Prostate gland (tissue), 2 donors: ENCODE measurements at places on chromosomes 12 and 14.

GRCh38 chr14:52840877-52841276 lies 49.5 kb upstream of the GNPNAT1 start:
- DNase-seq = no peak

- DNase-seq = no peak
These were observed 3.1 kb upstream of the GPRC5D start for GRCh38 chr12:12954878-12955625.

- DNase-seq = peak; percentile 54
These were observed 10.3 kb downstream of the EXOC3L4 start for GRCh38 chr14:103104654-103105452.

- DNase-seq = no peak
These were observed 139.5 kb upstream of the SOX5 start for GRCh38 chr12:24088751-24089509.

DNA sequence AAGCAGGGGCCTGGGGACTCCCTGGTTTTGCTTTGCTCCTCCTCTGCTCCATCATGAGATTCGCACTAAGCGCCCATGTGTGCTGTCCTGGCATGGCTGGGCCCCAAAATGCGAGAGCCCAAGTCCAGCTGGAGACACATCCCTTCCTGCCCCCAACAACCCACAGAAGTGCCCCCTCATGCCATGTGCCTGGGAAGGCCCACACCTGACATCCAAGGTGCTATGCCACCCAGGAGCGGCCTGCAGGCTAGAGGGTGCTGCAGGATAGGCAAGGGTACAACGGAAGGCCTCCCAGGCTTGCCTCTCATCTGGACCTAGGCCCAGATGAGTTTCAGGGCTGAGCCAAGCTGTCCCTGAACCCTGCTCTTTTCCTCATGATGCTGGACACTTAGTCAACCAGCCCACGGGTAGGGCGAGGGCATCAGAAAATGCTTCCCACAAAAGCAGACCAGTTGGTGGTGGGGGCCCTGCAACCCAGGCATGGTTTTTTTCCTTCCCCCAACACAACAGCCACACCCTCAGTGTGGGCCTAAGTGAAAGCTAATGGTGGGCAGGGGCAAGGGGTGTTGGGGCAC lies 13.2 kb upstream of the KRT80 start:
- no peak for DNase-seq

GRCh38 chr14:34439090-34439489 lies 22.9 kb downstream of the SPTSSA start:
- no peak for DNase-seq
